Mesothelial cell of epicardium (in vitro differentiated cells): ENCODE measurements at places on chromosomes 2 and 18.

GRCh38 chr2:128303095-128303791, 15.4 kb downstream of the HS6ST1 start:
- no peak for DNase-seq

DNA sequence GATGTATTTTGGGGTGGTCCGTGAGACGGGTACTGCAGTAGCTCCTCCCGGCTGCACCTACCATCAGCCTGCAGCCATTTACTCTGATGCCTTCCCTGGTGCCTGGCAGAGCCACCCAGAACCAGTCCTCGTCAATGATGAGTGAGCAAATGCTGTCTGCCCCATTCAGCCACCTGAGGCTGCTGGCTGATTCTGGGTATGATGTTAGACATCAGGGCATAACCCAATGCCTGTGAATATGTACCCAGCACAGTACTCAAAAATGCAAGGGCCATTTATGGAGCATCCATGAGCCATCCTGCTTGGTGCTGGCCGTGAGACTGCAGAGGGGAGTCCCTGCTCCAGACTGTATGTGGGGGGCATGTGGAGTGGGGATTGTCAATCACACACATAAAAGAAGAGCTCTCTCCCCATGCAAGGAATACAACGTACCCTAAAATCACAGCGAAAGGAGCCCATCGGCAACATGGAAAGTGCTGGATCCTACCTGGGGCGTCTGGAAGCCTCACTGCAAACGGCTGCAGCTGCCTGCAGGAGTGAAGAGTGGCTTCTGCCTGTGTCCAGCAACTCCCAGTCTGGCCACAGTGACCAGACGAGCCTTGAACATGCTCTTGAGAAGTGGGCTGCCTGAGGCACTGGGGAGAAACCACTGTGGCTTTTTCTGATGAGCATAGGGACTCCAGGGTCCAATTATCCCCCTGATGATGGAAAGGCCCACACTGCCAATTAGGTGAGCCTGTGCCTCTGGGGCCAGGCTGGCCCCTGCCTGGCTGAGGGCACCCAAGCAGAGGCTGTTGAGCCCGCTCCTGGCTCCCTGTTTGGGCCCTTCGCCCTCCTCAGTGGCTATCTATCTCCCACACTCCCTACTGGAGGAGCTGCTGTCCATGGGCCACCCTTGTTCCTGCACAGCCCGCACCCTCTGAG, 2.4 kb upstream of the OR6B2 start:
- DNase-seq, result no peak

- DNase-seq, result no peak
Measured at GRCh38 chr2:216349366-216349765, 22.9 kb downstream of the MARCHF4 start.

GRCh38 chr18:75521816-75522215, 94.3 kb upstream of the SMIM21 start:
- DNase-seq, result no peak

- DNase-seq, result no peak
Measured at GRCh38 chr2:202193305-202193704, 45.1 kb downstream of the SUMO1 start.

DNA sequence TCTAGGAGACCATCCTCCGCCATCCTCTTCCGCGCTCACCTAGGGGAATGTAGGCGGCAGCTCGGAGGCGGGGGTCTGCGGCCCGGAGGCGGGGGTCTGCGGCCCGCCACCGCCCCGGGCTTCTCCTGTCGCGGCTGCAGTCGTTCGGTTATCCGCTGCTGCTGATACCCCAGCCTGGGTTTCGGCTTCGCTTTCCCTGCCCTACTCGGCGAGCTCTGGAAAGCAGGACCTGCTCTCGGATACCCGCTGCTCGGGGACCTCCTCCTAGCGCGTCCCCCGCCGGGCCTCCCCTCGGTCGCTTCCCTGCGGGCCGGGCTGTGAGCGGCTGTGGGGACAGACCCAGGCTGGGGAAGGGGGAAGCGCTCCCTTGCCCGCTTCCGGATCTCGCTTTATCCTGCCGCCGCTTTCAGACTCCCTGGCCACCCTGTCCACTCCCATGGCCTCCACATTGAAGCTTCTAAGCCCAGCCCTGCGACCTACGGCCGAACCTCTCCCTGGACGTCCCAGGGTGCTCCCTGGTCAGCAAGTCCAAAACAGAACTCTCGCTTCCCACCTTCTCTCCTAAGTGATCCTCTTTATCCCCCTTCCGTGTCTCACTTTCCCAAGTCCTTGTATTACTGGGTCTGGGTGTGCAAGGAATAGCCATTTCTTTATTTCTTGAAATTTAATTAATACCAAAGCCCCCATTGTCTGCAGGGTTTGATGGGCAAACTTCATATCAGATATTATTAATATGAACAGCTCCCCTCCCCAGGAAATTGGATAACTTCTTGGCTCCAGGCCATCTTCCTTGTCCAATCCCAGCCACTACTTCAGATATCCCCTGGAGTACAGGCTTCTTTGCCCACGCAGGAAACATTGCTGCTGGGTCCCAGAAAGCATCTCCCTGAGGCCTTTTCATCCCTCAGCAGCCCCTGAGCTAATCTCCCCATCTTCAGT, 769 bp downstream of the FKBP1B start:
- DNase-seq, result peak; percentile 32

GRCh38 chr2:212958757-212959295, 192.6 kb downstream of the IKZF2 start:
- no peak for DNase-seq

DNA sequence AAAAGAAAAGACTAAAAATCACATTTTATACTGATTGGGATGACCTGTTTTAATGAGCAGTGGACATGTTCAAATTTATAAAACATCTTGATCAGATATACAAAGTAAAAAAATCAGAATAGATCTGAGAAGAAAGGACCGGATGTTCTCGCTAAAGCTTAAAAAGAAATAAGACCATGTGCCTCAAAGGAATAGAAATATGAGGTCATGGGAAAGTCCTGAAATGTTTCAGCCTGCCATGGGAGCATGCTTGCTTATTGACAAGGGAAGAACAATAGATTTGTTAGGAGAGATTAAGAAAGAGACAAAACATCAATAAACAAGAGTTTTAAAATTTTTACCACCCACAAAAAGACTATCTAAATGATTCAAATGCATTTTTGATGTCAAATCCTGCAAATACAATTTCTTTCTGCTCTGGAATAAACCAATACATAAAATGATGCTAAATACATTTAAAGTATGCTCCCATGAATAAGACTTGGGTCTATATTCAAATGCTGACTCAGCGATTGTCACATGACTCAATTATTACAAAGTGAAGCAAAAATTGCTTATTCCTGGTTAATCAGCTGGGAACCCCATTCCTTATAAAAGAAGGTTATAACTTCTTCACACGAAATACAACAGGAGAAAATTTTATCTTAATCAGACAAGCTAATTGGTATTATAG, 633.9 kb upstream of the PKDCC start:
- no peak for DNase-seq

DNA sequence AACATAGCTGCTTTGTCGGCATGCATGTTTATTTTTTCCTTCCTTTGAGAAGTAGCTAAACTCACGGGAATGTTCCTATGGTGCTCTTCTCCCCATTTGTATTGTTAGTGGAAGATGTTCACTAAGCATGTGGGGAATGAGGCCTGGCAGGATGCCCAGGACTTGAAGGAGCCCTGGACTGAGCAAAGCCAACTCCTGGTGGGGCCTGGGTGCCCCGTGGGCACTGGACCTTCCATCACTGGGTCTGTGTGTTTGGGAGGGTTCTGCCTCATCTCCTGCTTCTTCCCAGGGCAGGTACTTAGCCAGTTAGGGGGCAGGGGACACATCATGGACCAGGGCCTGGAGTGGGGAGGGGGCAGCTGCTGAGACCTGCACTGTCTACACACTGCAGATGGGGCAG, 49.3 kb downstream of the ACAA2 start:
- no peak for DNase-seq

DNA sequence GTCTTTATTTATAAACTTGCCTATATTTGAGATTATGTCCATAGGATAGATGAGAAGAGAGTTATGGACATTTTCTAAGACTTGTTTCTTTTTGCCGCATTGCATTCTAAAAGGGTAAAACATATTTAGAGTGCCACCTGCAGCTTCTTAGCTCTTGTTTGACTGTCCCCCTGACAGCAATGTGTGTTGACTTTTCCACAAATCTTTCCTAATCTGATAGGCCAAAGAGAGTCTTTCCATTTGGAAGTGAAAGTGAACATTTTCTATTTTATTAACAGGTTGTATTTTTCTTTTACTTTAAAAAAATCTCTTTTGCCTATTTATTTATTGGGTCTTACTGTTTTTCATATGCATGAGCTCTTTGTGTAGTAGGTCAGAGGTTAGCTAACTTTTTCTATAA, 58.4 kb downstream of the FMNL2 start:
- no peak for DNase-seq

- DNase-seq, result no peak
Measured at GRCh38 chr18:8952174-8952573, 150.3 kb upstream of the NDUFV2 start.
